ENCODE measurements at places on chromosomes 2 and 18.
A peak's percentile ranks its signal among the peaks of the same experiment; 100 is the strongest.

- no peak for DNase-seq
Observed at GRCh38 chr2:54947646-54948045, 102.6 kb downstream of the RTN4 start.

DNA sequence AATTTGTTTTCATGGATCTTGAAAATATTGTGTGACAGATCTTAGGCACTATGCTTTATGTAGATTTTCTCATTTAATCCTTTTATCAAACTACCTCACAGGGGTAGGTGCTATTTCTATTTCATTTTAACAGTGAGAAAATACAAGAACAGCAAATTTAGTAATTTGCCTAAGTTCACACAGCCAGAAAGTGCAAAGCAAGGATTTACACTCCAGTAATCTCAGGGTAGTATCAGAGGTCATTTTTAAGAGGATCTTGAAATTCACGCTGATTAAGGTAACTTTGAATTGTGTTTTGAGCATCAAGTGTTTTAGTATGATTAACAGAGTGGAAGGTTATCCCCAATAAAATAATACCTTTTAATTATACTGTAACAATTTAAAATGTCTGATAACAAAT lies 10.1 kb upstream of the KCNJ3 start:
- no peak for DNase-seq

DNA sequence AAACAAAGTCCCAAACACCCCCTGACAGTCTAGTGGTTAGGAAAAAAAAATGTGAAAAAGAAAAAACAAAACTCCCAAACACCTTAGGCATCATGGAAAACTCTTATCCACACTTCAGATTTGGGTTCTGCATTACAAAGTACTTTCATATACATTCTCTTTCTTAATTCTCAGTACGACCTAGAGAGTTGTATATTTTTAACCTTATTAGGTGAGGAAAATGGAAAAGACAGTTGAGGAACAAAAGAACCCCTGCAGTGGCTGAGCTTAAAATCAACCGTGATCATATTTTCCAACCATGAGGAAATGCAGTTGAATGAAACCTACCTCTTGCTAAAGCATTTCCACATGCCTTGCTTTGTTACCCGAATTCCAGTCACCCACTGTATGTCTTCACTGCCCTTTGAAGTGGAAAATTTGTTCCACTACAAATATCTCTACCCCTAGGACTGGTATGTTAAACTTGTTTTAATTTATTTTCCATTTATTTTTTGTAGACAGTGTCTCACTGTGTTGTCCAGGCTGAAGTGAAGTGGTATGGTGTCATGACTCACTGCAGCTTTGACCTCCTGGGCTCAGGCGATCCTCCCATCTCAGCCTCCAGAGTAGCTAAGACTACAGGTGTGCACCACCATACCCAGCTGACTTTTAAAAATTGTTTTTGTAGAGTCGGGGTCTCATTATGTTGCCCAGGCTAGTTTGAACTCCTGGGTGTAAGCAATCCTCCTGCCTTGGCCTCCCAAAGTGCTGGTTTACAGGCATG lies 56.9 kb upstream of the LPIN2 start:
- DNase-seq: no peak

DNA sequence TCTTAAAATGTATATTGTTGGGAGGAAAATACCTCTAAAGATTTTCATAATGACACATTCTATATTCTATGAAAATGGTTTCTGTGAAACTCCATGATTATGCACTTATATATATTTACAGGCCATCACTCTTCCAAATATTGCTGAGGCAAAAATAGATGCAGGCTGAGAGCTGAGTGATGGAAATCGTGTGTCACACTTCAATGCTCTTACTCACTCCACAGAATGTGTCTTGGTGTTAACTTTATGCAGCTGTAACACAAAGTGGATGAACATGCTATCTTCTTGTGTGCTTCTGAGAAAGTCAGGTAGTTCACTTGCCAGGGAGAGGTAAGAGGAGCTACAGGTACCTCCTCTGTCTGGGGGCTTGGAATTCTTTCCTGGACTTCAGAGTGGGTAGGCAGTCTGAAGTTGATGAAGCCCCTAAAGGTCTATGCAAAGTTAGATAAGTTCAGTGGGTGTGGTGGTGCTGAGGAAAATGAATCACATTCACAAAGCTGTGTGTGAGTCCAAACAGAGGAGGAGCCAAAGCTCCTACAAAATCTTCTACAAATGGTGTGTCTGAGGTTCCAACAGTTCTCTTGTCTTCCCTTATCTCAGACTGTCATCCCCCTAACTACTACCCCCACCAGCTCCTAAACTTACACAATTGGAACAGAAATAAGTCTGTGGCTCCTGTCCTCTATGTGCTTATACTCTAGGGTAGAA lies 74.2 kb upstream of the ST6GAL2 start:
- DNase-seq: no peak

- DNase-seq: peak; percentile 83
Observed at GRCh38 chr2:235347691-235348090, 146.2 kb upstream of the AGAP1 start.

DNA sequence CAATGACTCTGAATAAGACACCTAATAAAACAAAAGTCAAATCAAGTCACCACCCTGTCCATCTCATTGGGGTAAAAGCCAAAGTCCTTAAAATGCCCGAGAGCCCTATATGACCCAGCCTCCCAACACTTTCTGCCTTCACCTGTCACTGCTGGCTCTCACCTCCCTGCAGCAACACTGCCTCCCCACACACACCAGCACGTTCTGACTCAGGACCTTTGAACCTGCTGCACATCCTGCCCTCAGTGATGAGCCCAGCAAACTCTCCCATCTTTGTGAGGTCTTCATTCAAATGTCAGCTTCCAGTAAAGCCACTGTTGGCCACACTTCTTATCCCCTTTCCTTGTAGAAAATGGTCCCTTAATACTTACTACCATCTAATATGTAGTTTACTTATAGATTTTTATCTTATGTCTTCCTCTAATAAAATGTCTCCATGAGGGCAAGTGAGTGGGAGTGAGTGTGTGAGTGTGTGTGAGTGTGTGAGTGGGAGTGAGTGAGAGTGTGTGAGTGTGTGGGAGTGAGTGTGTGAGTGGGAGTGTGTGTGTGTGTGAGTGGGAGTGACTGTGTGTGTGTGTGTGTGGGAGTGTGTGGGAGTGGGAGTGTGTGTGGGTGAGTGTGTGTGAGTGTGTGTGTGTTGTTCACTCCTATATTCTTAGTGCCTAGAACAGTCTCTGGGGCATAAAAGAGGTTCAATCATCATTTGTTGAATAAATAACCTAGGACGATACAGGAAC lies 504.7 kb downstream of the EIPR1 start:
- no peak for DNase-seq

DNA sequence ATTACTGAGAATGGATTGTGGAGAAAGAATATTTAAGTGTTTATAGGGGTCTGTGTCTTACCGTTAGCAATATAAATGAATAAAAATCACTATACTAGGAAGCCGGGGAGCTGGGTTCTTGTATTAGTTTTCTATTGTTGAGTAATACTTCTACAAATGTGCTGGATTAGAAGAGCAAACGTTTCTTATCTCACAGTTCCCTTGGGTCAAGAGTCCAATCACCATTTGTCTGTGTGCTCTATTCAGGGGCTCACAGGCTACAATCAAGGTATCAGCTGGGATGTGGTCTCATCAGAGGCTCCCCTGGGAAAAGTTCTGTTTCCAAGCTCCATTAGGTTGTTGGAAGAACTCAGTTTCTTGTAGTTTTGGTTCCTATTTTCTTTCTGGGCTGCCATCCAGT lies 790.9 kb downstream of the CNTNAP5 start:
- no peak for DNase-seq

DNA sequence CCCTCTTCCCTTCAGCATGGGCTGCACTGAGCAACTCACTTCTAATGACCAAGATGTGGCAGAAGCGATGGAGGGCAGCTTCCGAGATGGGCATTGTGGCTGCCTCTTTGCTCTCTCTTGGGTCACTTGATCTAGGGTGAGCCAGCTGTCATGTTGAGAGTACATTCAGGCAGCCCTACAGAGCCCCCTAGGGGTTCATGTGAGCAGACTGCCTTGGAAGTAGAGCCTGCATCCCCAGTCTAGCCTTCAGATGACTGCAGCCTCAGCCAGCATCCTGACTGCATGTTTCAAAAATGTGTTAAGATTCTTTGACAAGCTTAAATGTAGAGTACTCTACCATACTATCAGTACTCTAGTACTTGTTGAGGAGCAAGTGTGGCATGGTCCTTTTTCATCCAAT lies 143.9 kb downstream of the NCK2 start:
- peak; percentile 26 for DNase-seq

DNA sequence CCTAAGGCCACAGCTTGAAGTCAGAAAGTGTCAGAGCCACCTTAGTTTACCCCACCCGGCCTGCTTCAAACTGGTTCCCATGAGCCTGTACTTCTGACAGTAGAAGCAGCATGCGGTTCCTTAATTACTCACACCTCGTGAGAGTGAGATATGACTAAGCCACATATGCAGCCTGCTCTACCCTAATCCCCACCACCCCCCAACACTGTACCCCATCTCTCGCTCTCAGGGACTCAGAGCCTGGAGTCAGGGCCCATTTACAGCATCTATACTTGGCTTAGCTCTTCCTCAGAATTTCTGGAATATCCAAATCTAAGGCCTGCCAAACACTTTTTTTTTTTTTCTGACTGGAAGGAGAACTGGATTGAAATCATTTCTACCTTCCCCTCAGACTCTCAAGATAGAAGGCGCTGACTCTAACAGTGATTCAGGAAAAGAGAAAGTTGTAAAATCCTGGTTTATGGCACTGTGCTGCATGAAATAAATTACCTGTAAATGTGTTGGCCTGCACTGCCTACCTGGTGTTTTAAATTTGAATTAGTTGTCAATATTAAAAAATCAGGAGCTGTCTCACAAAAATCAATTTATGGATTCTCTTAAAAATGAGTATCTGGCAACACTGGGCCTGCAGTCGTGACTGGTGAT lies 360.0 kb downstream of the RND3 start:
- no peak for DNase-seq

DNA sequence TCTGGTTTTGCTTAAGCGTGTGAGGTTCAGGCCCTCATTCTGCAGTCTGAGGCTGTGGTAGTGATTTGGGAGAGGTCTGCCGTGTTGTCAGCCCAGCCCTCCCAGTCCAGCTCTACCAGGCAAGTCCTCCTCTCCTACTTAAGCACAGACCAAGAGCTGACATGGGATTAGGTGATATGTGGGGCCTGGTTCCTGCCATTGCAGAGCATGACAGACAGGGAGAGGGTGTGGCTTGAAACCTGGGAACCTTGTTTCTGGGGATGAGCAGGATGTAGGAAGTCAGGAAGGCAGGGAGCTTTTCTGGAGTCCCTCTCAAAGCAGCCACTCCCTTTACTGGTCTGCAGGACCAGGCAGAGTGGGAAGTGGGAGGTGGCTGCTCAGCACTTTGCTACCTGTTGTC lies 38.6 kb downstream of the PTPRM start:
- no peak for DNase-seq

DNA sequence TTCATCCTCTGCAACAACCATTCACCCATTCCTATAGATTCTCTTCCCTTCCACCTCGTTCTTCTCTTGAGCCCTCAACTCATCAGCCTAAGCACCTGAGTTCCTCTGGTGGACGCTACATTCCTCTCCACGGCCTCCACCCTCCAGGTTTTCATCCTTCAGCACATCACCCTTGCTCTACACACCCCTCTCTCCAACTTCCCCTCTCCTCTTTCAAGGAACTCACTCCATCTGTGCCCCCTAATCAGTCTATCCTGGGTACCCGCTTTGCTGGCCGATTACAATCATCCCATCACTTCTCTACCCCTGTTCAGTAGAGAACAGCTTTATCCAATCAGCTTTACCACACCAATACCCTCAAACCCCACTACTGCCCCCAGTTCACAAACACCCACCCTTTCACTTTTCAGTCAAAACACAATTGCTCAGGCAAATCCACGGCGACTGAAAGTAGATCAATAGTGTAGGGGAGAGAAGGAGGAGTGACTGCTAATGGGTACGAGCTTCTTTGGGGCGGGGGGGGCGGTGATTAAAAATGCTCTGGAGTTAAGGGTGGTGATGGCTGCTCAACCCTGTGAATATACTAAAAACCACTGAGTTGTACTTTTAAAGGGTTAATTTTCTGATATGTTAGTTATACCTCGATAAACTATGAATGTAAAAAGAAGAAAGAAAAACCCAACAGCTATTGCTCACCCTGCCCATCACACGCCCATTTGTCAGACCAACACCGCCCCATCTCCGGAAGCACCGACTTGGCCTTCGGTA lies 857 bp downstream of the DYM start:
- no peak for DNase-seq

GRCh38 chr2:15242936-15243461 lies 318.1 kb downstream of the NBAS start:
- peak; percentile 21 for DNase-seq

DNA sequence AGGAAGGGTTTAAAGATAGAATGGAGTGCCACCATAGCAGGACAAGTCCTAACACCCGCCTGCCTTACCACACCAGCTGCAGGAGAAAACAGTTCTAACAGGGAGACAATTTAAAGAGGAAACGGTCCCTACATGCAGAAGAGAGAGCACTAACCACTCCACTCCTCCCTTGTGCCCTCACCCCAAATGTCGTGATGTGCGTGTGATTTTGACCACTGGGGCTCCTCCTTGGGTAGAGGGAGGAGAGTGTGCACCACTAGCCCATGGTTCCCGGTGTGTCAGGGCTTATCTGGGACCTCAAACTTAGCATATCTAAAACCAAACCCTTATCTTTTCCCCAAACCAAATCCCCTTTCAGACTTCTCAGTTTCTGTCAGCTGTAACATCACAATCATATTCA lies 105.5 kb upstream of the CCDC68 start:
- no peak for DNase-seq

DNA sequence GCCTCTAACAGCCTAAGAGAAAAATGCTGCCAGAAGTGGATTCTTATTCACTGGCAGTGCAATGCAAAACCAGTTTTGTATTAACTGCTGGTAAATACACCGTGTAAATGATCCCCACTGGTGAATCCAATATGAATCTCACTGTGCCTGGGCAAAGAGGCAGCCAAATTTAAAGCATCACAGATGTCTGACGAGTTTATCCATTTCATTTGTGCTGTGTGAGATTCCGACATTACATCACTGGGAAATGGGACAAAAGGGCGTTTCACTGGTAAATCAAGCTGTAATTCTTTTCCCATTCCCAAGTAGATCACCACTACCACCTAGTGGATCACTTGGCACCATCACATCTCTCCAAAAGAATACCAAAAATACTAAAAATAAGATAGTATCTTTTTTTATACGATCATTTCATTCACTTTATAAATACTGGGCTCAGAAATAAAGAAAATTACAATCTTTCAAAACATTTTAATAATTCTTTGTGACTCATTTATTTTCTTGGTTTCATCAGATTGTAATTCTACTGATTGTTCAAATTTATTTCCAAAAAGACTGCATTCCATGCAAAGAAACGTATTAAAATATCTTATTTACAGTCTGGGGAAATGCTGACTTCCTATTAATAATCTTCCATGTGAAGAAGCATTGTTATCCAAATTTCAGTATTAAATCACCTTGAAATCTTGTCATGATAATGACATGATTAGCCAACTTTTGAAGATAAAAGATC lies 125.6 kb downstream of the GRB14 start:
- peak; percentile 58 for DNase-seq

DNA sequence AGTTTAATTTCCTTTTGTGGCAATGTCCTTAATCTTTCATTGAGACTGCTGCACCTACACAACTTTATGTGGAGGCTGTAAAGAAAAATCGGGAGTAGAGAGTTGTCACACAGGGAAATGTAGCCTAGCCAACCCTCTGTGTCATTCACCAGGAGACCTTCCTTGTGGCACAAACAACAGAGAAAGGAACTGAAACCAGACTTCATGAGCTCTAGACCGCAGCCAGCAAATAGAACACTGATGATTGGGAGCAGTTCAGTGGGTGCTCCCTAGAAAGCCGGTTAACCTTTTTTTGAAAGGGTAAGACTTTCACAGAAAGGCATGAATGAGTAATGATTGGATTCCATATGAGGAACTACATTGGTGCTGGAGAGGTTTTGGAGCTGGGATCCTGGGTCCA lies 1752.4 kb upstream of the CELF4 start:
- DNase-seq: no peak

- DNase-seq: no peak
Observed at GRCh38 chr2:157359628-157360027, 34.0 kb upstream of the ERMN start.

All from HT1080 (cell line).